Spinal cord (tissue), 10 donors: ENCODE measurements at places on chromosomes 7 and 10. TPM values are rescaled to one million over a fixed set of nuclear protein-coding genes. Genes with fewer than 3 reads are reported as not detected.

SLC39A12 gene
- 10.4 TPM for polyA plus RNA-seq

CRYGN gene
- polyA plus RNA-seq = 3.0 TPM

SFRP4 gene
- 26.8 TPM for polyA plus RNA-seq

ATP6V0A4 gene
- 2.5 TPM for polyA plus RNA-seq

CLDN15 gene
- 13.8 TPM for polyA plus RNA-seq

TMEM229A gene
- polyA plus RNA-seq = 5.5 TPM

GTPBP4 gene
- polyA plus RNA-seq = 50.0 TPM

ELN gene
- 114 TPM for polyA plus RNA-seq
